Activated CD8-positive, alpha-beta memory T cell treated with anti-CD3 and anti-CD28 coated beads, Interleukin-2, amount 50 U/mL, for 4 hours (primary cell): ENCODE measurements at places on chromosomes 5 and 9.
A peak's percentile ranks its signal among the peaks of the same experiment; 100 is the strongest.

GRCh38 chr9:5670079-5670478 is 41.2 kb downstream of the RIC1 start:
- no peak for DNase-seq

DNA sequence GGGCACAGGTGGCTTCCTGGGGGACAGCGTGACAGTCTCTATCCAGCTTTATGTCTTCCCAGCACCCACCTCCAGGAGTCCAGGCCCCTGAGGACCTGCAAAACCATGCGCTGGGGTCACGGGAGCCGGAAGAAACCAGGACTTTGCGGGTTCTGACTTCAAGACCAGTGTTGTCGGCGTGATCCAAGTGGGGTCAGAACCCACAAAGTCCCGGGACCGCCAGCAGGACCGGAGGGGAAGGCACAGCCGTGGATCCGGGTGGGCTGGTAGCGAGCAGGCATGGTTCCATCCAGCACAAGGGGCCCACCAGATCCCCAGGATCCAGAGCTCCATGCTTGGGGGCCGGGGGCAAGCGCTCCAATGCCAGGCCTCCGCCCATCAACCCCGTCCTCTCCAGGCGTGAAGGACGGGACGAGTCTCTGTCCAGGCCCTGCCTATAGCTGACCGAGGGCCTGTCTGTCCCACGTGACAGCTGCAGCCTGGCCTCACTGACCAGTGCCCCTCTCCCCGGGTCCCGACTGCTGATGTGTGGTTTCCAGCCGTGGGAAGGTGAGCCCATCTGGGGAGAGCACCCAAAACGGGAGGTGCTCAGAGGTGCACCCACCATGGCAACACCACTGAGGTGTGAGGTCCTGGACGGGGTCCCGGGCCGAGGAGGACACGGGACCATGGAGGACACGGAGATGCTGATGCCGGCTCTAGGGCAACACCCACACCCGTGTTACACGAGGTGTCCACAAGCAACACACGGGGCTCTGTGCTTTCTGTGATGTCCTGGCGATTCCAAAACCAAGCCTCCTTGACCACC is 48.9 kb downstream of the SLC12A7 start:
- DNase-seq = no peak

DNA sequence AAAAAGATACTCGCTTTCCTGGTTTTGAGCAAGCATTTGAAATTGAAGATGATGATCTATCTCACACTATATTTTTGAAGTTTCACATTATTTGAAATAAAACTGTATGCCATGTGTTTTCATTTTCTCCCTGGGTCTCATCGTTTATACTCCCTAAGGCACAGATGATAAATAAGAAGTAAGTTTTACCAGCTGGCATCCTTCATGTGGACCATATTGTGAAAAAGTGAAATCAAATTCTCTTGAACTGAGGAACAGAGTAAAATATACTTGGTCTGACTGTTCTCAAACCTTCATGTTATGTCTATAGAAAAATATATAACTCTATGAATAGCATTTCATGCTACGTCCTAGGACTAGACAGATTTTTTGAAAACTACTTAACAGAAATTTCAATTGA is 1600.9 kb upstream of the C9orf72 start:
- no peak for DNase-seq

DNA sequence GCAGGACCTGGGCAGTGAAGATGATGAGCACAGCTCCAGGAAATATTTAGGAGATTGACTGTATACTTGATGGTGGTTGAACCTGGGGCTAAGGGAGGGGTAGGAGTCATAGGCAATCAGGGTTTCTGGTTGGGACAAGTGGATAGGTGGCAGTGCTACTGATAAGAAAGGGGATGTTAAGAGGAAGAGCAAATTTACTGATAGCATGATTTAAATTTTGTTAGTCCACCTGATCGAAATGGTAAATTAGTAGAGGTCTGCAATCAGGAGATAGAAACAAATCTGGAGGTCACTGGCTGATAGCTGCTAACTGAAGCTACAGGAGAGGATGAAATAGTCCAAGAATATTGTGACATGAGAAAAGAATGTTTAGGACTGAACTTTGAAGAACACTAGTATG is 5.7 kb upstream of the C5orf34 start:
- DNase-seq = no peak

GRCh38 chr9:74309654-74310053 is 187.5 kb upstream of the RORB start:
- DNase-seq = no peak

- no peak for DNase-seq
Observed at GRCh38 chr5:118921866-118922265, 66.5 kb downstream of the DTWD2 start.

GRCh38 chr5:78690253-78690972 is 41.8 kb upstream of the LHFPL2 start:
- DNase-seq = no peak

DNA sequence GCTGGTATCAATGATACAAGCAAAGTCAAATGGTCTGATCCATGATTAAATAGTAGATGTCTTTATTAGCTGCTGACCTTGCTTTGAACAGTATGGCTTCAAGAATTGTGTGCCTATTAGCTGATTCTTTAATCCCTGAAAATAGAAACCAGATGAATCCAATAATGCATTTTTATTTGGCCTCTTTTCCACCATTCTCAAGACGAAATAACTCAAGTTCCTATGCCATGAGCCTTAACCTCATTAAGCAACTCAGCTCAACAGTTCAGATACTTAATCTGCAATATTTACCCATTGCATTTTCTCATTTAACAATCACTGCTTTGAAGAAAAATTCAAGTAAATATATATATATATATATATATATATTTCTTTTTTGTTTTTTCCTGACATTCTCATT is 588.6 kb upstream of the MEF2C start:
- DNase-seq = no peak

DNA sequence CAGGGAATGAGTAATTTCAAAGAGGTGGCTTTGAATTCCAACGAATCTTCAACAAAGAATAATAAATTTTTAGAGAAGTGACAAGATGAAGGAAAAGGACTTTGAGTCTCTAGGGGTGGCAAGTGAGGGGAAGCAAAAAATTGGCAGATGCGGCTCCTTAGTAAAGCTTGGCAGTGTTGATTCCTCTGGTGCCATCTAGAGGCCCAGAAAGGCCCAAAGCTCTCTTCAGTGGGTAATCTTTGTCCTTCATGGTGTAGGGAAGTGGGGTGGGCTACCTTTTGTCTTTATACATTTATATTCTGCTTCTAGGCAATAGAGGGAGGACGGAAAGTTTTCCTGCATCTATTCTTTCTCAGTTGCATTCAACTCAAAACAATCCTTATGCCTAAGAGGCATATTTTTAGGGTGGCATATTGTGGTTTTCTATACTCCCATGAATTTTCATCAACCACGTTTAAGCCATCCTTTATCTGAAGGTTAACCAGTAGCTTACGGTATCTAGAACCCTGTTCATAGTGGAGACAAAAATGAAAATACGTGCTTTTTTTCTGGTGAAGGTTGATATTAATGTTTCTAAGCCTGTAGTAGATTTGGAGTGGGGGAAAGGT is 17.5 kb upstream of the ROPN1L start:
- DNase-seq = no peak

DNA sequence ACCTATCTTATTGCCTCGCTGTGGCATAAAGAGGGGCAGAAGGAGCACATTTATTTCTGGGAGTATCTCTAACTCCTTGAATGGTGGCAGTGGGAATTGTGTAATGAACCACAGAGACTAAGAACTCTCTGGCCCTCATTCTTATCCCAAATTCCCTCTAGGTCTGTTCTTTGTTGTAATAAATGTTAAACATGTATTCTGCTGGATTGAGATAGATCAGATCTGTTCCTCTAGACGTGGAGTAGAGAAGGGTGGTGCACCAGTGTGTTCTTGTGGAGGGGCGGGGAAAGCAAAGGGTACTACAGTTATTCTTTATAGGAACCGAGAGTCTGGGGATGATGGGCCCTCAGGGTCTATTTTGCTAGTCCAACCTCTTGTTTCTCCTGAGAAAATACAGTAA is 90.4 kb downstream of the UBE2R2 start:
- no peak for DNase-seq

DNA sequence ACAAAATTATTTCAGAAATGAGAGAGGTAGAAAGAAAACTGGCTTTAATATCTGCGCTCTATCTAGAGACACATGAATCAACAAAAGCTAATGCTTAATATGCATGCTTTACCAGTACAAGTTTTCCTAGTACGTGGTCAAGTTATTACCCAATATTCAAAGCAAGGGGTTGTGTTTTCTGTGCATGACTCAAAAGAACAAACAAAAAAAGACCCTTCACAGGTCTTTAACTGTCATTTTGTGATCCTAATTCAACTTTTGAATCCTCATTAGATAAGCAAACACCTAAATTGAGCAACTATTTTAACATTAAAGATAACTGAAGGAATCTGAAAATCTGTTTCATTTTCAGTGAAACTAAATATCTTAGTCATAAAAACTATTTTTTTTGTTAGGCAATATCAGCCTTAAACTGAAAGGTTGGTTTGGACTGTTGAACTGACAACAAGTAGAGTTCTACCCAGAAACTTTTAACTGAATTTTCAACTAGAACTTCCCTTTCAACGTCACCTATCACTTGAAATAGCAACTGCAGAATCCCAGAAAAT is 12.5 kb downstream of the ST8SIA4 start:
- DNase-seq = no peak

- no peak for DNase-seq
Observed at GRCh38 chr5:56475689-56476486, 242.8 kb upstream of the ANKRD55 start.

DNA sequence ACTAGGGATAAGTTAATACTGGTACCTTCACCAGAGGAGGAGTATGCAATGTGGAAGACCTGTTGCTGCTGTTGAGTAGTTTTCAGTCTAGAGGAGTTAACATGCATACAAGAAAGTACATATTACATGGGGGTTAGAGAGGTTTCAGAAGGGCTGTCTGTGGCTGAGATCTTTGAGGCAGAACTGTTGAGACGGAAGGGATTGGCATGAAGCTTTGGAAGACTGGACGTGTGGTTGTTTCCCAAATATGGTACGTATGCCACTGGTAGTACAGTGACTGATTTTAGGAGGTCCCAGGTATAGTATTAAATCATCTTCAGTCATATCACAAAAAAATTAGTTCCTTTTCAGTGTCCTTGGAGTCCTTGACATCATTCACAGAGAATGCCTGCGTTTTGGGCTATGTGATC is 17.6 kb downstream of the TNFAIP8 start:
- no peak for DNase-seq

- DNase-seq = no peak
Observed at GRCh38 chr5:133742431-133742988, 130.2 kb upstream of the FSTL4 start.

DNA sequence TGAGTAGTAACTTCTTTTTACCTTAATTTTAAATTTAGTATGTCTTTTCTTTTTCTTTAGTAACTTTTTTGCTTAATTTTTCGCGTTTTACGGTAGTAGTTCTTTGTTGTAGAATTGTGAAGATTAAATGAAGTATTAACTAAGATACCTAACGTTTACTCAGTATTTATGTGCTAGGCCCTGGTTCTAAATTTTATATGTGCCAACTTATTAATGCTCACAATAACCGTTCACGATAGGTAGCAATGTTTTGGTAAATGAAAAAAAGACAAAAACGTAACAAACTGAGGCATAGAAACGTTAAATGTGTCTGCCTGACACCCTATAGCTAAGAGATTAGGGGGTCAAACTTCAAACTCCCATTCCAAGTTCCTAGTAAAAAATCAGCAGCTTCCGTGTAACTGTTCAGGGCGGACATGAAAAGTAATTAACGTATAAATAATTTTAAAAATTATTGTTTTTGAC is 1.2 kb downstream of the MRPS30 start:
- DNase-seq = no peak

- no peak for DNase-seq
Observed at GRCh38 chr5:134537297-134537696, 11.8 kb downstream of the JADE2 start.

GRCh38 chr5:171593401-171593800 is 174.0 kb downstream of the FGF18 start:
- no peak for DNase-seq

DNA sequence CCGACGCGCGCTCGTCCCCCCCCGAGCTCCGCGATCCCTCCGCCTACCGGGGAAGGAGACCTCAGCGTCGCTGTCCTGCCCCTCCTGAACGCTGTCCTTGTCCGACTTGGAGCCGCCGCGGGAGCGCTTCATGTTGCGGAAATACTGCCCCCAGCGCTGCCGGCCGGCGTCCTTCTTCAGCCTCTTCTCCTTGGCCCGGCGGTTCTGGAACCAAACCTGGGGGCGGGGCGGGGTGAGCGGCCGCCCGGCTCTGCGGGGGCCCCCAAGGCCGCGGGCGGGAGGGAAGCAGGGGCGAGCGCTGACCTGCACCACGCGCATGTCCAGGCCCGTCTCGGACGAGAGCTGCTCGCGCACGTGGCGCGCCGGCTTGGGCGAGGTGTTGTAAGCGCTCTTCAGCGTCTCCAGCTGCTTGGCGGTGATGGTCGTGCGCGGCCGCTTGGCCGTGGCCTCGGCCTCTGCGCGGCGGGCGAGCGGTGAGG is 6.3 kb downstream of the LHX3 start:
- DNase-seq = no peak

DNA sequence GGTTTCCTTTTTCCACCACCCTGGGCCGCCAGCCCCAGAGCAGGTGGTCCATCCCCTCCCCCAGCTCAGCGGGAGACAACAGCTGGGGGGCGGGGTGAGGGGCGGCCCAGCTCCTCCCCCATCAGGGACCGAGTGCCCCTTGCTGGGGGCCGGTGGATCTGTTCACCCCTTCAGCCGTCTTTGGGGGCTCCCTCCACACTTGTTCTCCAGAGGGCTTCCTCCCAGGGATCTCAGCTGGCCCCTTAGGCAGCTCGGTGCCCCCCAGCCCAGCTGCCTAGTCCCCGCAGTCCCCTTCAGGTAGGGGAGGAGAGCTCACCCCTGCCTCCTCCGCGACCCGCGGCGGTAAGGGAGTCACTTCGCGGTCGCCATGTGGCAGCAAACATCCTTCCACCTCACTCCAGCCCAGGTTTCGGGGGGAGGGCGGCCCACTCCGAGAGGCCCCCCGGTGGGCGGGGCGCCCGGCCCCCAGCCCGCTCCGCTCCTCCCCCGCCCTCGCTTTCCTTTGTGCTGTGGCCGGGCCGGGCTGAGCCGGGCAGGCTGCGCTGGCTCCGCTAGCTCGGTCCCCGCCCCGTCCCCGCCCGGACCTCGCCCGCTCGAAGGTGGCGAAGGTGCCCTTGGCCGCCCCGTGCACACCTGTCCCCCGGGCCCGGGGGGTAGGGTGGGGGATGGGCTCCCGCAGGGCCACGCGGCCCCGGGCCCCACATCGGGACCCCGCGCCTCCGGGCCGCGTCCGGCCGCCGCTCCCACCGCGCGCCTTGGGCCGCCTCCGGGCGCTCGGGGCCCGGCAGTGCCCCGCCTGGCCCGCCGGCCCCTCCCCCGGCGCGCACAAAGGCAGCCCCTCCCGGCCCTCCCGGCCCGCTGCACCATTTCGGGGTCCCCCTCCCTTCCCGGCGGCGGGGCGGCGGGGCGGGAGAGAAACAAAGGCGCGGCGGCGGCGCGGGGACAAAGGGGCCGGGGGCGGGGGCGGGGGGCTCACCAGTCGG is 683 bp downstream of the DBN1 start:
- peak; percentile 75 for DNase-seq
